ENCODE measurements at places on chromosomes 16 and 17.

DNA sequence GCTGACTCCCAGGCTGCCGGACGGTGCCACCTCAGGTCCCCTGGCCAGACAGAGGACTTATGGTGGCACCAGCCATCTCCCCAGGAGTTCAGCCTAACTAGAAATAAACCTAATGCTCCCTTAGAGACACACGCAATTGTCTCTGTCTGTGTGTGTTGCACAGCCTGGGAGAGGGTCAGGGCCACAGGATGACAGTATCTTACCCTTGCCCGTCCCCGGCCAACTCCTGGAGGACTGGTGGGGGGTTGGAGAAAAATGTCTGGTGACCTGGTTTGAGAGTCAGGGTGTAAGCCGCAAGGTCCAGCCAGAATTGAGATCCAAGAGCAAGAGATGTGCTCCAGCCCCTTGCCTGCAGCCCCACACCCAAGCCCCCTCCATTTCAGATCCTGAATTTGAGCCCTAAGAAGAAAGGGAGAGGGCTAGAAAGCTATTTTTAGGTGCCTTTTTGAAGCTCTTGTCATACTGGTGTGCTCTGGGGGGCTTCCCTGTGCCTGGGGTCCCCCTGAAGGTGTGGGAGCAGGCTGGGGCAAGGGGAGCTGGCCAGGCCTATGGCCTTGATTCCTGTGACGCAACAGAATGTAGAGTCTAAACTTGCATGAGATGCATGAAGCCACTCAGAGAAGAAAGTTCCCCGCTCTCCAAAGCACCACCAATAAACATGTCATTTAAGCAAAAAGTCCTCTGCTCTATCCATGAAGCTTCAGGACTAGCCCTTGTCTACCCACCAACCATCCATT is 12.9 kb downstream of the ZNF319 start:
- DNase-seq, result no peak
- H3K27me3 ChIP-seq, result no peaks in the 10 kb centered on the region
- H3K36me3 ChIP-seq, result no peaks in the 10 kb centered on the region
- H3K4me3 ChIP-seq, result no peak overlapping the region
- H3K4me1 ChIP-seq, result peaks cover 42% of the 10 kb centered on the region

- H3K36me3 ChIP-seq, result no peaks in the 10 kb centered on the region
- H3K4me3 ChIP-seq, result peak overlapping the region; percentile 87
- DNase-seq, result no peak
- H3K27ac ChIP-seq, result peak overlapping the region; percentile 84
- no peaks in the 10 kb centered on the region for H3K27me3 ChIP-seq
- H3K4me1 ChIP-seq, result peaks cover 28% of the 10 kb centered on the region
These were observed 2.0 kb upstream of the SPHK1 start for GRCh38 chr17:76382351-76382802.

- no peak for DNase-seq
- H3K4me1 ChIP-seq, result peaks cover 3% of the 10 kb centered on the region
- H3K4me3 ChIP-seq, result no peak overlapping the region
- H3K27me3 ChIP-seq, result no peaks in the 10 kb centered on the region
These were observed 104.6 kb downstream of the SEC14L1 start for GRCh38 chr17:77245162-77245926.

GRCh38 chr16:1724491-1724890 is 18.5 kb downstream of the MAPK8IP3 start:
- peaks cover 19% of the 10 kb centered on the region for H3K4me1 ChIP-seq
- H3K4me3 ChIP-seq, result no peak overlapping the region
- no peaks in the 10 kb centered on the region for H3K27me3 ChIP-seq
- no peak for DNase-seq
- H3K27ac ChIP-seq, result no peak overlapping the region

Data from esophagus squamous epithelium (tissue), 5 donors.